Upper lobe of right lung (tissue), 1 donor: ENCODE measurements at places on chromosomes 2 and 18.

DNA sequence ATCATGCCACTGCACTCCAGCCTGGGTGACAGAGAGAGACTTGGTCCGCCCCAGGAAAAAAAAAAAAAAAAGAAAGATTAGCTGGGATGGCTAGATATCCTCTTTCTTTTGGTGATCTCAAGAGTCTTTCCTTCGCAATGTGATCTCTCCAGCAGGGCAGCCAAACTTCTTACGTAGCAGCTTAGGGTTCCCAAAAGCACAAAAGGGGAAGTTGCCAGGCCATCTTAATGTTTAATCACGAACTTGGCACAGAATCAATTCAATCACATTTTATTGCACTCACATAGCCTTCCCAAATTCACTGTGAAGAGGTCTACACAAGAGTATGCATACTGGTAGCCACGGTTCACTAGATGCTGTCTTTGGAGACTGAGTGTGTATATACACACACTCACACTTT is 53.1 kb downstream of the VIL1 start:
- no peak overlapping the region for H3K4me3 ChIP-seq
- no peak for DNase-seq
- H3K36me3 ChIP-seq, result peaks cover 38% of the 10 kb centered on the region
- H3K4me1 ChIP-seq, result peaks cover 2% of the 10 kb centered on the region
- H3K27ac ChIP-seq, result no peak overlapping the region
- H3K27me3 ChIP-seq, result no peaks in the 10 kb centered on the region

- DNase-seq, result no peak
- no peak overlapping the region for H3K4me3 ChIP-seq
- H3K4me1 ChIP-seq, result no peaks in the 10 kb centered on the region
- H3K27me3 ChIP-seq, result no peaks in the 10 kb centered on the region
- no peak overlapping the region for H3K27ac ChIP-seq
- H3K36me3 ChIP-seq, result no peaks in the 10 kb centered on the region
Observed at GRCh38 chr2:228613133-228613850, 431.8 kb upstream of the SPHKAP start.

GRCh38 chr2:240782886-240783818 is 36.9 kb downstream of the KIF1A start:
- H3K4me1 ChIP-seq, result no peaks in the 10 kb centered on the region
- H3K4me3 ChIP-seq, result no peak overlapping the region
- no peak for DNase-seq
- H3K36me3 ChIP-seq, result no peaks in the 10 kb centered on the region
- peaks cover 4% of the 10 kb centered on the region for H3K27me3 ChIP-seq

GRCh38 chr2:192194265-192194865 is 368 bp downstream of the TMEFF2 start:
- H3K27ac ChIP-seq, result no peak overlapping the region
- DNase-seq, result peak; percentile 61
- peaks cover 23% of the 10 kb centered on the region for H3K4me1 ChIP-seq
- H3K4me3 ChIP-seq, result peak overlapping the region; percentile 44
- H3K36me3 ChIP-seq, result no peaks in the 10 kb centered on the region

GRCh38 chr2:231693956-231694355 is 14.4 kb upstream of the PTMA start:
- no peaks in the 10 kb centered on the region for H3K4me1 ChIP-seq
- no peaks in the 10 kb centered on the region for H3K27me3 ChIP-seq
- no peaks in the 10 kb centered on the region for H3K36me3 ChIP-seq
- no peak overlapping the region for H3K4me3 ChIP-seq

DNA sequence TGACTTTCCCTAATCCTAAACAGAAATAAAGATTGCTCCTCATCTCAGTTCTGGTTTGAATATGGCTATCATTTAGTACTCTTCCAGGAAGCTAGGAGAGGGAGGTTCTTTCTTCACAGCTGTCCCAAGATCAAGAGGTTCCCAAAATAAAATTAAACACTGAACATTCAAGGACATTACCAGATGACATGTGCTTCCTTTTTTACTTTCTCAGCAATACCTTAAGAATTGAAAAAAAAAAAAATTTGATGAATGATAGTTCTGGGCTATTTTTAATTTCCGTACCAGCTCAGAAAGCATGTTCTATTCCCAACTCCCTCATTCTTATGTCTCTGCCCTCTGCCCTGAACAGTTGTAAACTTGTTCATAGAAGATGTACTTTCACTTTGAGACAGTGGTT is 61.7 kb upstream of the MYL1 start:
- no peaks in the 10 kb centered on the region for H3K4me1 ChIP-seq
- no peak overlapping the region for H3K4me3 ChIP-seq
- H3K27ac ChIP-seq, result no peak overlapping the region
- DNase-seq, result no peak

GRCh38 chr2:11533278-11534070 is at the start of gene GREB1:
TSS of gene GREB1 (plus strand) at chr2:11534045. CDS start at chr2:11556615, 22,570 bp downstream.
- H3K27ac ChIP-seq, result no peak within 1 kb of the TSS
- H3K4me1 ChIP-seq, result no peaks in the 10 kb centered on the region
- H3K27me3 ChIP-seq, result peaks cover 17% of the 10 kb centered on the region

- H3K27me3 ChIP-seq, result no peaks in the 10 kb centered on the region
- H3K4me1 ChIP-seq, result no peaks in the 10 kb centered on the region
Observed at GRCh38 chr18:28884304-28884703, 707.4 kb upstream of the CDH2 start.

DNA sequence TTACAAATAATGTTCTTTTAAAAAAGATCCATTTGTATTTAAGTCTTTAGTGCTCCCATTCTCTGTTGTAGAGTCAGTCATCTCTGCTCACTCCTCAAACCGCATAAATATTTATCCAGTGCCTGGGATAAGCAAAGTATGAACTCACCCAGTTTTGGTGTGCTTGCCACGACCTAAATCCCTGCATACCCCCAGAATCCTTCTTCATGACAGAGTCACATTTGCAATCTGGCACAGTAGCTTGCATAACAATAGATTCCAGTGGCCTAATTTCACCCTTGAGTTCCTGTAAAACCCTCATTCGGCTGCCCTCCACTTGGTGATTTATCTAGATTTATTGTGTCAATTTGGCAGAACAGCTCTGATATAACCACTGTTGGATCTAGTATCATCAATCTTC is 92.9 kb downstream of the DTNA start:
- H3K4me1 ChIP-seq, result no peaks in the 10 kb centered on the region
- H3K27ac ChIP-seq, result no peak overlapping the region
- DNase-seq, result no peak
- H3K36me3 ChIP-seq, result no peaks in the 10 kb centered on the region
- H3K4me3 ChIP-seq, result no peak overlapping the region

DNA sequence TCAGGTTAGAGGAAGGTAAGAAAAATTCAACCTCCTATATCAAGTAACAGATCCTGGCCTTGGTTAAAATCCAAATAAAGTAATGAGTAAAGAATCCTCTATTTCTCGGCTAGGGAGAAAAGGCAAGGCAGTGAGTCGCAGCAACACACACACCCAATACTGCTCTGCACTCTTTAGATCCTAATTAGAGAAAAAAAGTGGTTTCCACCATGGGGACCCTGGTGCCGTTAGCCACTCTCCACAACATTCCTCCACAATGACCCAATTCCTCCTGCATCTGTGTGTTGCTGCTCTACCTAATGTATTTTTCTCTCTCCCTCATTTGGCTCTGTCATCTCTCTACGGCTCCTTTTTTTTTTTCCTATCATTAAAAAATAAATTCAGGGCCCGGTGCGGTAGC is 462.7 kb downstream of the METTL4 start:
- no peaks in the 10 kb centered on the region for H3K36me3 ChIP-seq
- no peaks in the 10 kb centered on the region for H3K4me1 ChIP-seq
- DNase-seq, result no peak
- no peak overlapping the region for H3K27ac ChIP-seq
- H3K27me3 ChIP-seq, result no peaks in the 10 kb centered on the region

DNA sequence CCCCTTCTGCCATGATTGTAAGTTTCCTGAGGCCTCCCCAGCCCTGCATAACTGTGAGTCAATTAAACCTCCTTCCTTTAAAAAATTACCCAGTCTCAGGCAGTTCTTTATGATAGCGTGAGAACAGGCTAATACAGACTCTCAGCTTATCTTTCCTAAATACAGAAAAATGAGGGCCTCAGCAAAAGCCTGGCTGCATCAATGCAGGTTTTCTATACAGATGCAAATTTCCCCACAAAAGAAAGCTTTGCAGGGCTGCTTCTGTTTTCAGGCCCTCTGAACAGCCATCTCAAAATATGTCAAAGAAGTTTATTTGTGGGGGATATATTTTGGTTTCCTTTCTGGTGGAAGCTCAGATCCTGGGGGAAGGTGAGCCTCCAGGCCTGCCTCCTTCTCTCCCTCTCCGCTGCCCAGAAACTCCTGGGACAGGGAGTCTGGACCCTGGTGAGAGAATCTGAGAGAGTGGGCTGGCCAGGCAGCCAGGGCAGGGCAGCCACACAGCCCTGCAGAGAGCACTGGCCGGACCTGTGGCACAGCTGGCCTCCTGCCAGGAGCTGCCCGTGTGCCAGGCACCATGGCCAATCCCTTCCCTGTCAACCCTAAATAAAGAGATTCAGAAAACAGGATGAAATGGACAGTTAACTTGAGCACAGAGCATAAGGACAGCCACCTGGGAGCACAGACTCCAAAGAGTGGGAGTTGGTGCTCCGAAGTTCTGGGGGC is 21.6 kb upstream of the AGXT start:
- no peaks in the 10 kb centered on the region for H3K36me3 ChIP-seq
- no peak overlapping the region for H3K27ac ChIP-seq
- no peak overlapping the region for H3K4me3 ChIP-seq
- H3K4me1 ChIP-seq, result no peaks in the 10 kb centered on the region
- DNase-seq, result no peak

DNA sequence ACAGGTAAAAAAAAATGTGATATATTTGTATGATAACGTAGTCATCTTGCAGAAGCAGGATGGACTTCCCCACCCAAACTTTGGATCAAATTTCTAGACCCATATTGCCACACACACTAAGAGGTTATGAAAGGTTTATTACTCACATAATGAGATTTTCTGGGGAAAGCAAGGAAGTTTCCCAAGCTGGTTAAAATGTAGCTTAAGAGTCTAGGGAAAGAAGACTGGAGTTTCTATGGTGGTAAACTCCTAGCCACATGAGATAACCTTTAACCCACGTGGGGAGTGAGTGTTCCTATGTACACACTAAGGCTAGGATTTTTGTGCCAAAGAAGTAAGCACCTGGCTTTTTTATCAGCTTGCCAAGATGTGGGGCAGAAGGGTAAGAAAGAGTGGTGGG is 335.7 kb upstream of the UBE2E3 start:
- H3K36me3 ChIP-seq, result no peaks in the 10 kb centered on the region
- DNase-seq, result no peak
- no peak overlapping the region for H3K4me3 ChIP-seq

GRCh38 chr2:225993430-225993829 is 593.9 kb downstream of the NYAP2 start:
- no peaks in the 10 kb centered on the region for H3K27me3 ChIP-seq
- no peaks in the 10 kb centered on the region for H3K4me1 ChIP-seq
- no peak overlapping the region for H3K4me3 ChIP-seq
- H3K27ac ChIP-seq, result no peak overlapping the region

DNA sequence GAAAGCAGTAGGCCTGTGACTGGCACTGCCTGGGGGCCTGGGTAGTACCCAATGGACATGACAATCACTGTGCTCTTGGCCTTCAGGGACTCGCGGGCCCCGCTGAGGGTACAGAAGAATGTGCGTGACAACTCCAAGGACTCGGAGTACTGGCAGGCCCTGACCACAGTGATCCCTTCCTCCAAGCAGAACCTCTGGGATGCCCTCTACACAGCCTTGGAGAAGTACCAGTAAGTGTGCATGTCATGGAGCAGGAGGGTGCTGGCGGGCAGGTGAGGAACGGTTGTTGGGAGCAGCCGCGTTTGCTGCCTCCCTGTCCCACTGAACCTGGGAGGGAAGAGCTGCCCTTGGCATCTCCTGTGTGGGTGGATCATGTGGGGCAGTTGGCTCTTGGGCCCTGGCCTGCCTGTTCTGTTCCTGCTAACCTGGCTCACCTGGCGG is 23.3 kb downstream of the OTOF start:
- no peak overlapping the region for H3K4me3 ChIP-seq
- DNase-seq, result no peak
- no peaks in the 10 kb centered on the region for H3K36me3 ChIP-seq
- no peak overlapping the region for H3K27ac ChIP-seq
- peaks cover 12% of the 10 kb centered on the region for H3K4me1 ChIP-seq

DNA sequence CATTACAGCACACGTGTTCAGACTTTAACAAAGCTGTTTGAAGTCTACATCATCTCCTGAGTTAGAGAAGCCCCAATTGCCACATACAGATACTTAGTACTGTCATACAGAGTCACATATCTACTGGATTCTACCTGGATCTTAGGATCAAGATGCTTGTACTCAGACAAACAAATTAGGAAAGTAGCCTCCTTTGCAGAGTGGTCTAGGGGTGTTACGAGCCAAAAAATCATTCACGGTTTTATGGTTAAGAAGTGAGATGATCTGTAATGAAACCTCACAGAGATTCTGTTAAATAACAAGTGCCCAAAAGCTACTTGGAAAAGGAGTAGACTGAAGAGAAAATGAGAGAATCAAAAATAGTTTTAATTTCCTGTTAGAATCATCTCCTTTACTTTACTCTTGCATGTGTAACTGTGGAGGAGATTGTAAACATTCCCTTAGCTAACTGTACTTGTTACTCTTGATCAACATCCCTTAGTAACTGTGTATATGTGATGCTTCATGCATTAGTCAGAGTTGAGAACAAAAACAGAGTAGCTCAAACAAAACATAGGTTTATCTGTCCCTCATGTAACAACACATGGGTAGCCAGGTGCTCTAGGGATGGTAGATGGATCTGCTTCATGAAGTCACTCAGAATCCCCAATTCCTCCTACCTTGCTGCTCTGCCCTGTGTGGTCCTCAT is 16.4 kb upstream of the IL1RL1 start:
- no peaks in the 10 kb centered on the region for H3K4me1 ChIP-seq
- no peak overlapping the region for H3K4me3 ChIP-seq
- no peak overlapping the region for H3K27ac ChIP-seq
- H3K27me3 ChIP-seq, result no peaks in the 10 kb centered on the region

GRCh38 chr2:11213090-11213638 is 57.9 kb downstream of the SLC66A3 start:
- no peaks in the 10 kb centered on the region for H3K4me1 ChIP-seq
- no peak overlapping the region for H3K27ac ChIP-seq
- H3K27me3 ChIP-seq, result no peaks in the 10 kb centered on the region

GRCh38 chr2:233856184-233856583 is 1.8 kb upstream of the HJURP start:
- DNase-seq, result no peak
- H3K27me3 ChIP-seq, result no peaks in the 10 kb centered on the region
- no peaks in the 10 kb centered on the region for H3K36me3 ChIP-seq
- H3K4me1 ChIP-seq, result peaks cover 3% of the 10 kb centered on the region
- no peak overlapping the region for H3K4me3 ChIP-seq
- H3K27ac ChIP-seq, result no peak overlapping the region

DNA sequence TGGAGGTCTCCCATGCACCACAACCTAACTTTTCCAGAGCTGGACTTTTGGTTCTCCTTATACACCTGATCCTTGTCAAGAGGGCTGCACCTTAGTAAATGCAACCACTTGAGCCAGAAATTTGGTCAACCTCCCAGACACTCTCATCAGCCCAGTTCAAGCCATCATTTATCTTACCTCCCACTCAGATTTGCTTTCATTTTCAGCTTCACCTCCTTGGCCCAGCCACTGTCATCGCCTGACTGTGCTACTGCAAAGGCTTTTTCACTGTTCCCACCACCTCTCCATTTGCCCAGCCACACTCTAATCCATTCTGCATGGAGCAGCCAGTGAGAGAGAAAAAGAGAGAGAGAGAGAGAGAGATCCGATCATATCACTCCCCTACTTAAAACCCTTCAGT is 112.4 kb upstream of the DDX18 start:
- no peak overlapping the region for H3K4me3 ChIP-seq
- H3K27me3 ChIP-seq, result no peaks in the 10 kb centered on the region
